Anterior cingulate cortex (tissue), 58 donors: ENCODE measurements at places on chromosomes 16 and 17.
A peak's percentile ranks its signal among the peaks of the same experiment; 100 is the strongest.

DNA sequence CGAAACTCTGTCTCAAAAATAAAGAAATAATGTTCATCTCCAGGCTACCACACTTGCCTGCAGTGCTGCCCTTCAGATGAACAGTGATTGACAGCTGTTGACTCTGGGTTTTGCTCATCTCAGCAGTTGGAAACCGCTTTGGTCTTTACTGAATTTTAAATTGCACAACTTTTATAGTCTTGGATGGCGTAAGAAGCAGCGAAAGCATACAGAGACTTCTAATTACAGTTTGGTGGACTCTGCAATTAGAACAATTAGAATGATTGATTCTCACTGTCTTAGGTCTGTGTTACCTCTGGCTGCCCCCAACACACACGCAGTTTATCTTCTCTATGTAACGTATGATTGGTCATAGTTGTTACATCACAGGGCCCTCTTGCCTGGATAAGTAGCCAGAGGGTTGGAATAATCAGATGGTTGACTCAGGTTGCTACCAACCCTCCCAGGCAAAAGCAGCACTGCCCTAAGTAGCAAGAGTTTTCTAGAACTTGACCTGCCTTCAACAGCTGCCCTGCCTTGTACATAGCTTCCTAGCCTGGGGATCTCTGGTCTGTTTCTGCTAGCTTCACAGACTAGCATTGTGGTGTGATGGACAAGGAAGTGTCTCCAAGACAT lies 1.9 kb upstream of the NAT9 start:
- DNase-seq, result no peak

DNA sequence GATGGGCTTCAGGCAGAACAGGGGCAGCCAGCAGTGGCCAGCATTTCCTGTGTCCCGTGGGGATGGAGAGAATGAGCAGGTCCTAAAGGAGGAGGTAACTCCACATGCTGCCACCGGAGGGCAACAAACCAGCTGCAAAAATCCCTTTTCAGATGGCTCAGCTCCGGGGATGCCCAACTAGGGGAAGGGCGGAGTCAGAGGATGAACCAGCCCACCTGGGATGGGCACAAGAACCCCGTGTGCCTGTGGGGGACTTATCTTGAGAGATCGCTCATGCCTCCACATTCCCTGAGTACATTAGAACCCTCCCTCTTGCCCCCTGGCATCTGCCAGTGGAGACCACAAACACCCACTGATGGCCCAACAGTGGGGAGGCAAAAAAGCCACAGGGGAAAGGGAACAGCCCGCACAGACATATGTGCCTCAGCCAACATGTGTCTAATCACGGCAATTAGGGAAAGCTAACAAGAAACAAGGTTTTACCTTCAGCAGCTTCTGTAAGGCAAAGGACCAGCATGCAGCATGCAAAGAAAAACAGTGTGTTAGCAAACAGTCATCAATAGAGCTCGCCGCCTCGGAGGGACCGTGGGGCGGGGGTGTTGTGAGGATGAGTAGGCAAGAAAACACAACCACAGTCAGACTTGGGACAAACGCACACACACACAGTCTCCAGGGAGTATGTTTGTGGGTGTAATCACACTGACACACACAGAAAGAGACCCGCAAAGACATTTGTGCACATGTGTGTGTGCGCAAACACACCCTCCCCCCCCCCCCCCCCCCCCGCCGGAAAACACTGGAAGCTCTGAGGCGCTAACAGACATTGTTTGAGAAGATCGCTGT lies 64.0 kb downstream of the MYO18A start:
- DNase-seq, result no peak

DNA sequence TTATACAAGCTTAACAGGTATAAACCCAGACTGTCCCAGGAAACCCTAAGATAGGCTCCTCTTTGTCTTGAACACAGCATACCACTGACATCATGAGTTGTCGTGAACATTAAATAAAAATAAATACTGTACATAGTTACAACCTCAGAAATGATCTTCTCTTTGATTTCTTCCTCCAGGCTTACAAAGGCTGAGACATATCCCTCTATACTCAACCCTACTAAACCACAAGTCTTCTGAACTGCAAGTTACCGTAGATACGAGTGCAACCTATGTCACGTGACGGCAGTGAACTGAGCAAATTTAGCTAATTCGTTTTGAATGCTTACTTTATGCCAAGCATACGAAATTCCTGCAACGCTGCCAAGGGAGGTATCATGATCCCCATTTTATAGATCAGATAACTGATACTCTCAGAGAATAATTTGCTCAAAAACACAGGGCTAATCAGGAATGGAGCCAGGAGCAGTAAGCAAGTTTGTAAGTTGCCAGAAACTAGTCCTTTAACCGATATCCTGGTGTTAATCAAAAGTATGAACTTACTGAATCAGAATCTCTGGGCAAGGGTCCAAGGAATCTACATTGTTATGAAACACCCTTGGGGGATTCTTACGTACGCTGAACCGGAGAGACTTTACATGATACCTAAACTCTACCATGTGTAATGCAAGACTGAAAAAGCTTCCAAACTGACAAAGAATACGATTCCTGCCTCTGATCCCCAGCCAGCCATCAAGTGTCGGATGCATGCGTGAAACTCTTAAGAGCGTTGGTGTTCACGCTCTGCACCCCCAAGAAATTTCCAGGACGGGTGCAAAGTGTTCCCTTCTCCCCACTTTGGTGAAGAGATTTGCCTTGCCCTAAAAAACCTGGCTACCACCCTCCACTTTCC lies 106.2 kb downstream of the XYLT1 start:
- DNase-seq, result no peak

DNA sequence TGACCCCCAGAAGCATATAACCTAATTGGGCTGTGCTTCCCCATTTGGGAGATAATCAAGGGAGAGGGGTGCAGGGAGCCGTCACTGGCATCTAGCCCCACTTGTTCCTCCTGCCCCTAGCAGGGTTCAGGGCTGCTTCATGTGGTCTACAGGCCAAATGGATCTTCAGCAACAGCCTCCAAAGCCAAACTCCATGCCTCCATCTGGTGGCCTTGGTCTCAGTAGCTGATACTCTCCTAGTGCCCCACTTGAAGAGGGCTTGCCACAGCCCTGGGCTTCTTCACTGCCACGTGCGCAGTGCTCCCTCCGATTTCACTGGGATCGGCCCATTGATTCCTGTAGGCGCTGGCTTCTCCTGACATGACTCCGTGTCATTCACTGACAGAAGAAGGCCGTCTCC lies 24.6 kb downstream of the LYRM9 start:
- DNase-seq, result no peak

DNA sequence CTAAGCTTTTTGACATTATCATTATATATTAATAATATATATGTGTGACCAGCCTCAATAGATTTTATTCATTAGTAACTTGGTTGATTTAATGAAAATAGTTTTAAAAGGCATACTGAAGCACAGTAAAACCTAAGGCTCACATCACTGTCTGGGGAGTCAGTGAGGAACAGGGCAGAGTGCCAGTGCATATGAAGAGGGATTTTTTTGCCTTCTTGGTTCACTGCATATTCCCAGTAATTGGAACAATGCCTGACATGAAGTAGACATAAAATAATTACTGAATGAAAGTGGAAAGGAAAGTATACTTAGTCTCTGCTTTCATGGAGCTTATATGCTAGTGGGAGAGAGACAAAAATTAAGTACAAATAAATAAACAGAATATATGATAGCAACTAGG lies 81.1 kb downstream of the FTO start:
- no peak for DNase-seq

DNA sequence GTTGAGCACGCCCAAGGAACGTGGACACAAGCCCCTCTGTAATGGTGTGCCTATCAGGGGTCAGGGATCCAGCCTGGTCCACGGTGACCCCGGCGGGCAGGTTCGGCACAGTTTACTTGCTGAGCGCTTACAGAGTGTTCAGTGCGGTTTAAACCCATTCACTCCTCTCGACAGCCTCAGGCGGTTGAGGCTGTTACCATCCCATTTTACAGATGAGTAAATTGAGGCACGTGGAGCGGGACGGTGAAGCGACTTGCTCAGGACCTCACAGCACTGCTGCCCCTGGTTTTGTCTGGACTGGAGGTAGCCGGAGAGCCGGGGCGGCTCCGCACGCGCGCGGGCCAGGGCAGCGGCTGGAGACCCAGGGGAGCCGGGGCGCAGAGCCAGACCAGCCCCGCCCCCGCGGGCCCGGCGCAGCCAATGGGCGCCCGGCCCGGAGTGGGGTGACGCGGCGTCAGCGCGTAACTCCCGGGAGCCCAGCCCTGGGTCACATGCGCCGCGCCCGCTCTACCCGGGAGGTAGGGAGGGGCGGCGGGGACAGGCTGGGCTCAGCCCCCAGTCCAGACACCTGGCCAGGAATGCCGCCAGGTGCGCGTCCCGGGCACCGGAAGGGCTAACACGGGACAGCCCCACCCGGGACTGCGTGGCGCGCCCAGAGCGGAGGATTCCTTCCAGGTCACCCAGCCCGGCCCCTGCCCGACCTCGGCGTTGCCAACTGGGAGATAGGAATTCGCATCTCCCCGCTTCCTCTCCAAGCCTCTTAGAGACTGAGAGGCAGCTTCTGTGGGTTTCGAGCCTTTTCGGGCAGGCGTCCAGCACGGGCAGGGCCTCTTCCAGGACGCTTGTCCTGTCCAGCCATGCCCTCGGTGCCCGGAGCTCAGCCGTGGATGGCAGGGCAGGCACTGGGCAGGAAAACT lies 3.3 kb upstream of the SREBF1 start:
- peak; percentile 73 for DNase-seq

- DNase-seq, result no peak
Measured at GRCh38 chr17:2847381-2848333, 51.4 kb downstream of the RAP1GAP2 start.

DNA sequence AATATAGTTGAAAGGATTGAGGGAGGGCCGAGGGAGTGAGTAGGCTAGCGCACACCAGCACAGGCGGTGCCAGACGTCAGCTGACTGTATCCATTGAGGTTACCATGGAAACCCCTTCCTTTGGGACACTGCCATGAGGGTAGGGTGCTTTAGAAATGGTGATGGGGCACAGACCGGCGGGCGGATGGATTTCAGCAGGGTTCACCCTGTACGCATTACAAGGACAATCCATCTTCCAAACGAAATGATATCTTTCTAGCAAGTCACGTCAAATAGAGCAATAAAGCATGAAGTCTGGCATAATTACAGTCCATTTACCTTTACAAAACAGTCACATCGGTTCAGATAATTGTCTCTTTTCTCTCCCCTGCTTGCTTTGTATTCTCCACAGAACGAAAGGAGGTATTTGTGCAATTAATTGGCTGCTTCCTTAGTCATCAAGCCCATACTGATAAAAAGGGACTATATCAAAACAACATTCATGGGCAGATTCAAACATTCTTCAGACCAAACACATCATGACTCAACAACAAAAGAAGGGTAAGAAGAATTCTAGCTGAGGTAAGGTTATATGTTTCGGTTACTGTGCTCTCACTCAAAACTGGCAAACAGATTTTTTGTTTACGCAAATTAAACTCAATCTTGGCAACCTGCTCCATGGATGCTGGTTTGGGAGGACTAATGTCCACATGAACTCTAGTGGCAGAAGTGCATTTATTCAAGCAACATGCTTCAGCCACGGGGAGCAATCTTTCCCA lies 140.6 kb downstream of the CDK5R1 start:
- peak; percentile 70 for DNase-seq

DNA sequence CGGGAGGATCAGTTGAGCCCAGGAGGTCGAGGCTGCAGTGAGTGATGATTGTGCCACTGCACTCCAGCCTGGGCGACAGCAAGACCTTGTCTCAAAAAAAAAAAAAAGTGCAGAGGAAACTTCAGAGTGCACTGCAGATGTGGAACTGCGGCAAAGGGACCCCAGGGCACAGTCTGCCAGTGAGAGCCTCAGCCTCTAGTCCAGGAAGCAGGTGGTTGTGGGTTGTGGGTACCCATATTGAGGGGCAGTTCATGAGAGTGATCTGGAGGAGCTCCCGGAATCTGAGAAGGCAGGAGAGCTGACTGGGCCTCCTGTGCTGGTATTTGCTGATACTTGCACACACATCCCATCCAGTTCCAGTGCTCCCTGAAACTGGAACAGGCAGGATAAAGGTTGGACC lies 13.1 kb downstream of the FOXN1 start:
- no peak for DNase-seq

DNA sequence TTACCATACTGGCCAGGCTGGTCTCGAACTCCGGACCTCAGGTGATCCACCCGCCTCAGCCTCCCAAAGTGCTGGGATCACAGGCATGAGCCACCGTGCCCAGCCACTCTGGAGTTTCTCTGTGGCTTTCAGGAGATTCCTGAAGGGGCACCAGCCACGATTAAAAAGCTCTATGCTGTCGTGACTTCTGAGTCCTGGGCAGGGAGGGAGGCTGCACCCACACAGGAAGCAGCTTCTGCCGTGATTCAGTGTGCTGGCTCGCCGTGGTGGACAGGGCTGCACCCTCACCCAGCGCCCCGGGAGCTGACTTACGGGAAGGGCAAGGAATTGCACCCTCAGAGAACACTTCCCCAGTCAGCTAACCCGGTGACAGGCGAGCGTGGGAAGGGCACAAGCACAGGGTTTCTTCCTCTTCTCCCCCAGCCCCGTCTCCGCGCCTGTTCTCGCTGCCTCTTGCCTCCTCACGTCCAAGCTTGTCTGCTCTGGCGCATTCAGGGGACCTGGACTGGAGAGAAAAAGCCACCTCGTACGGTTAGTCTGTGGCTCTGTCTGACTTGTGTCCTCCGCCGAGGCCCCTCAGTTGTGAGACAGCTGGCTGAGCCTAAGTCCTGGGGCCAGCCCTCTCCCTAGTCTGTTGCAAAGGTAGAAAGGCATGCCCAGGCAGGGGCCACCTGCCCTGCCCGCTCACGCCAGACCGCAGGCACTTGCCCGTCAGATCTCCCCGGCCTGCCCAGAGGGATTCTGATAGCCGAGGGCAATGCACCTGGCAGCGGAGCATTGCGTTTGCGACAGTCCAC lies 145.0 kb downstream of the SEC14L1 start:
- no peak for DNase-seq

- DNase-seq, result no peak
Measured at GRCh38 chr16:78543023-78543422, 443.6 kb downstream of the WWOX start.

GRCh38 chr16:8959921-8960787 lies 3.6 kb downstream of the USP7 start:
- DNase-seq, result no peak

DNA sequence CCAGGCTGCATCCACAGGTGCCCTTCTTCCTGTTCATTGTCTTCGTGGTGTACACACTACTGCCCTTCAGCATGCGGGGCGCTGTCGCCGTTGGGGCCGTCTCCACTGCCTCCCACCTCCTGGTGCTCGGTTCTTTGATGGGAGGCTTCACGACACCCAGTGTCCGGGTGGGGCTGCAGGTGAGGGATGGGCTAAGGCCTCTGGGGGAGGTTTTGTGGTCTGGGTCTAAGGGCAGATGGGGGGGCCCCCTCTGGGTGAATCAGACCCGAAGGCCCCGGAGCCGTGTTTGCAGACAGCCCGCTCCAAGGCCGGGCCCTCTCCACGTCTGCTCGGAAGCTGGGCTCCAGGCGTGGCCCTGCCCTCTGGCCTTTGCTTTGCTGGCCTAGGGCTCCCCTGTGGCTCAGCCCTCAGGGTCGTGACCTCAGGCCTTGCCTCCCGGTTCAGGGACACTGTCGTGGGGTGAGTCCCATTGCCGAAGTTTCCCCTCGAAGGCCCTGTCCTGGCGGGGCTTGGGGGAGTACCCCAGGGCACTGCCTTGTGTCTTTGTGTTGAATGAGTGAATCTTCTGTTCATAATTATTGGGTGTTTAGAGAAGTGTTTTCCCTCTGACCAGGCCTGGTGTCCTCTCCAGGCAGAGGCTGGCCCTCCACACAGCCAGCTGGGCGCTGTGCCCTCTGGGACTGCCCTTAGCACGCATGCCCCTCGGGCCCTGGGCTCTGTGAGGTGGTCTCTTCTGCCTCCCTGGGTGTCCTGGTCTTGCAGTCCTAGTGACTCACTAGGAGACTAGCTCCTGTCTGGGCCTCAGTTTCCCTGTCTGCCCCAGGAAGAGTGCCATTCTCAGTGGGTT lies 25.6 kb downstream of the ADCY7 start:
- no peak for DNase-seq
